ENCODE measurements at places on chromosomes 11 and 22.
A peak's percentile ranks its signal among the peaks of the same experiment; 100 is the strongest.

DNA sequence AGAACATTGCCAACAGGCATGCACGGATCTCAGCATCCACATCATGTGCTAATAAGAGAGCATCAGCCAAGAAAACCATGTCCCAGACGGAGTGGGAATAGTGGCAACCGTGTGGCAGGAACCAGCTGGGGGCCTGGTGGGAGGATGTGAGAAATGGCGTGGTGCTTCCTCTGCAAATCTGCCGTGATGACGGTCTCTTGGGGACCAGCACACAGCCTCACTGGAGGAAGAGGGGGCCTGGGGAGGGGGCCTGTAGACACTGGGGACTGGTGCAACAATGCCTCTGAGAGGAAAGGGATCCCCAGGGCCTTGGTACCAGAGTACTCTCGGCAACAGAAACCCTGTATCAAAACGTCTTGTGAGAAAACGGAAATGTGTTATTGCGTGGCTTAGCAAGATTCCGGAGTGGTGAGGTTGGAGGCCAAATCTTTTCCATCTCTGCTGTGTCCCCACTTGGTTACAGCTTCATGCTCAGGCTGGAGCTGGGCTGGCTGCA is 154.3 kb upstream of the TBCEL start:
- no peak for DNase-seq

DNA sequence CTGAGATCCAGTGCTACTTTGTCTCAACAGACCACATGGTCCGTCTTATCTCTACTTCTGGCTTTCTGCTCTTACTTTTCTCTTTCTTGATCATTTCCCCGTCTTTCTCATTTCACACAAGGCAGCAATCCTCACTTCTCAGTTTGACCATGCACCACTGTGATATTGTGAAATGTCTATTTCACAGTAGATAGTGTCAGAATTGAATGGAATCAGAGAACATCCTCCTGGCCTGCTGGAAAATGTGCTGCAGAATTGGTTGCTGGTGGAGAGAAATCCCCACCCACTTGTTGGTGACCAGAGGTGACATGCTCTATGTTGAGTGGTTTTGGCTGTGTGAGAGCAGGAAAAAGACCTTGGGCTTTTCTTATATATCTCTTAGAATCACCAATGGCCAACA is 57.8 kb upstream of the RCN1 start:
- DNase-seq = no peak

- DNase-seq = no peak
These were observed 86.0 kb upstream of the GRIK4 start for GRCh38 chr11:120425527-120425926.

DNA sequence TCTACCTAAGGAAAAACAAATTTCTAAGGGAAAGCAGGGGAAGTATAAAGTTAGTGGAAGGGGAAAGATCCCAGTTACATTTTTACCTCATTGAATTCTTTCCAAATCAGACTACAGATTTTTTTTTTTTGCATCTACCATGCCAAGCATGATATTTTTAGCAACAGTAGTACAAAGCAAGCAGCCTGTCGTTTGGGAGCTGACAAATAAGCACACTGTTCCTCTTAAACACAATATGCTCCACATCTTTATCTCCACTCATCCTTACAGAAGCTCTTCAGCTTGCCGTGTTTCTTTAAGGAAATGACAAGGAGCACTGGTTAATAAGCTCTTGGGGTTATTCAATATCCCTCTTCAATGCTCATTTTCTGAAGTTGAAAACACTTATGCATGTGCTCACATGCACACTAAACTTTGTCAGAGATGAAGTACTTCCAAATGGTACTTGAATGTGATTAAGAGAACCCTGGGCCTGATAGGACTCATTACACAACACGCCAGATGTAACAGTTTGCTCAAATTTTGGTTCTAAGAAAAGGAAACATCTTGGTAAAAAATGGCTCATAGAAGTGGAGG is 53.8 kb downstream of the PAX6 start:
- peak; percentile 10 for DNase-seq

GRCh38 chr11:28448186-28448585 is 340.0 kb downstream of the METTL15 start:
- DNase-seq = no peak

- peak; percentile 92 for DNase-seq
These were observed 65.5 kb downstream of the C11orf91 start for GRCh38 chr11:33635161-33635560.

GRCh38 chr11:57650739-57651090 is 1.0 kb upstream of the YPEL4 start:
- DNase-seq = no peak

GRCh38 chr11:114281388-114281956 is 14.7 kb upstream of the NNMT start:
- DNase-seq = no peak

DNA sequence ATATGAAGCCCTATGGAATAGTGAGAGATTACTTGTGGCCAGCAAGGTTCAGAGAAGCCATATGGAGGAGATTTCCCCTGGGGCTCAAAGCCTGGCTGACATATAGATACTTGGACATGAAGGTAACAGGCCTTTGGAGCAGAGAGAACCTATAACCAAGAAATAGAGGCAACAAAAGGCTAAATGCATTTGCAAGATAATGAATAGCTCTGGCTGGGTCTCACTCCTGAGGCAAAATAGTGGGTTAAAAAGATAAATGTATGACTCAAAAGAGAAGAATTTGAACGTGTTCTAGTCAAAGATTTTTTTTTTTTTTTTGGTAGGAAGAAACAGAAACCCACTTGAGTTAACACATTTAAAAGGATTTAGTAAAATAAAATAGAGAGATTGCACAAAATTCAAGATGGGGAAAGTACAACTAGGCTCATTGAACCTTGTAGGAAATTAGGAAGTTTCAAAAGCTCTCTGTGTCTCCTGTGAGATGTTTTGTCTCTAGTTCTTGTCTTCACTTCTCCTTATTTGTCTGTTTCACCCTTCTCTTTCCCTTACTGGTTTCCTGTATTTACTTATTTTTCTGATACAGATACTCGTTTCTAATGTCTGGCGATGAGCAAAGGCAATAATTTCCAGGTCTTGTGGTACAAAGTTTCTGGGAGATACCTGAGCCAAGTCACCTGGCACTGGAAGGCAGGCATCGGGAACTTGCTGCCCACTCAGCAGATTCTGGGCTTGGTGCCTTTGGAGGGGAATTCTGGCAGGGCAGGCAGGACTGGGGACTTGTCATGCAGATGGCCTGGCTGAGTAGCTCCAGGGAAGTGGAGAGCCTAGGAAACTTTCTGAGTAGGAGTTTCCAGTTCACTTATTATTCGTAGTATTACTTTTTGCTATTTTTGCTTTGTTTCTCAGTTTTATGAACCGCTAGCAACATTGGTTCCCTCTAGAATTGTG is 49.2 kb upstream of the SESN3 start:
- DNase-seq = peak; percentile 25

GRCh38 chr11:116791002-116791812 is 472 bp downstream of the APOA5 start:
- peak; percentile 74 for DNase-seq

GRCh38 chr11:12841946-12842630 is 167.0 kb upstream of the RASSF10 start:
- DNase-seq = peak; percentile 79

DNA sequence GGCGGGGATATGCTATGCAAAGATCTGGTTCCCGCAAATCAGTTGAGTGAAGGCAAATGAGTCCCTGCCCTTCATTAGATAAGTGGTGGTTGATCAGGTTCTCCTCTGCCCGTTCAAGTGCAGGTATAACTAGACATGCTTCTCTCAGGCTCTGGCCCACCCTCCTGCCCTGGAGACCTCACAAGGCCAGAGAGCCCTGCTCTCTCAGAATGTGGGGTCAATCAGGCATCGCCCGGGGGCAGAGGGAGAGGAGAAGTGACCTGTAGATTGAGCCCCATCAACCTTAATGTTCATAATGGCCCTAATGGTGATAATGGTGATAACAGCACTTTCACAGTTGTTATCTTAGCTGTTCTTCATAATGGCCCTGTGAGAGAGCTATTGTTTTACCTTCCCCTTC is 224.3 kb downstream of the DSCAML1 start:
- no peak for DNase-seq

GRCh38 chr22:19406281-19406811 is 25.2 kb downstream of the HIRA start:
- DNase-seq = no peak

GRCh38 chr11:2530131-2530854 is 85.5 kb downstream of the KCNQ1 start:
- DNase-seq = no peak

GRCh38 chr22:35517769-35518530 is 22.7 kb upstream of the RASD2 start:
- DNase-seq = no peak

DNA sequence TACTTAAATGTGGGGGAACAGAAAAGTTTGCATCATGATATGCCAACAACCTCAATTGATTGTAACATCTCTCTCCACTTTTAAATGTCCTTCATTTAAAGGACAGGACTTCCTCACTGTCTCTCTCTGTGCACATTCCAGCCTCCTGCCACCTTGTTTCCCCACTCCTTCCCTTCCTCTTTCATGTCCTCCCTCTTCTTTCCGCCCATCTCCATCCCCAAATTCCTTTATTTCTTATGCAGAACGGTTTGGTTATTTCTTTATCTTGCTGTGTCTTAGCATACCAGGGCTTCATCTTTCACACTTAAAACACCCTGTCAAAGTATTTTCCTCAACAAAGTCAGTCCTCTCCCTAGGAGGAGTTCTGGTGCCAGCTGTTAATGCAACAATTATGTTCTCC is 293.8 kb downstream of the NXPE2 start:
- no peak for DNase-seq

- DNase-seq = peak; percentile 11
These were observed 17.3 kb downstream of the TRMU start for GRCh38 chr22:46352691-46353386.

DNA sequence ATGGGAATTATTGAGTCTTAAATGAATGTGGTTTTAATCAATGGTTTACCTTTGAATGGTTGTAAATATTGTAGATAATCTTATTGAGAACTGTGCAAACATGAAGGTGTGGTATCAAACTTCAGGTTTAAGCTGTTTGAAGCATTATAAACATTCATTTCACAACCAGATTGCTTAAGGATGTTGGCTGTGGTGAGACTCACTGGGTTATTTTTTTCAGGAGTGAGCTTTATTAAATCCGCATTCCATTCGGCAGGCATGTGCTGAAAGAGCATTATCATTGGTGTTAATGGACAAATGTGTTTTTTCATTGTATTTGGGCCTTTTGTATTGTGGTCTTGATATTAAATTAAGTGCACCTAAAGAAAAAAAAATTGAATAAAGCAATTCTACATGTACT is 9.7 kb downstream of the MMP3 start:
- DNase-seq = no peak

DNA sequence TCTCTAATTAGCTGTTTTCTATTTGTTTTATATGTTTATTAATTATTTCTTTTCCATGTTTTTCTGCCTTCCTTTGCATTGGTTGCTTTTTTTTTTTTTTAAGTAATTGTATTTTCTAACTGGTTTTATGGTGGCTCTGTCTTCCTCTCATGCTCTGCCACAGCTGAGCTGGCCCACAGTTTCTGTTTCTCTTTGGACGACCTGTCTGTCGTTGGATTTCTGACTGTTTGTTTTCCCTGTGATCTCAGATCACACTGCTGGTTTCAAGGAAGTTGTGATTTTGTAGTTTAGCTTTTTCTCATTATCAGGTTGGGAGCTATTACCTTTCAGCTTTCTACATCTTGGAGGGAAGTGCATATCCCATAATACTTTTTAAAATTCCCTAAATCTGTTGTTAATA is 15.9 kb upstream of the OR6M1 start:
- peak; percentile 39 for DNase-seq

DNA sequence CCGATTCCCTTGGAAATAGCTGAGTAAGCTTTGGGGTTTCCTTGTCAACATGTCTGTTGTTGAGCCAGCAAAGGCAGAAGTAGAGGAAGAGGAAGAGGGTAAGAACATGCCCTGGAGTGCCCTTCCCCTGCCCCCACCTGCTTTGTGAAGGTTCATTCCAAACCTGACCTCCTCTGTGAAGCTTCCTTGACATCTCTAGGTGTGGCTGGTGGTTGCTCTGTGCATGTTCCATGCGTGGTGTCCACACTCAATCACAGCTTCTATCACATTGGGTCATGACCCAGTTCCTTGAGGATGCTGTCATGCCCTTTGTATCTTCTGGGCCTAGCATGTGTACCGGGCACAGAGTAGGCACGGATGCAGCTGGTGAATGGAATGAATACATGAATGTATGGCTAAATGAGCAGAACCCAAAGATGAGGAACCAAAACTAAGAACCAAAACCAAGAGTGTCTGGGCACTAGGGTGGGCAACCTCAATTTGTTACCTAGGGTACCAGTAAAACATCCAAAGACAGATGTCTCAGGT is 23.7 kb upstream of the FXYD6 start:
- no peak for DNase-seq

GRCh38 chr11:109138196-109138595 is 283.8 kb upstream of the C11orf87 start:
- DNase-seq = peak; percentile 64

DNA sequence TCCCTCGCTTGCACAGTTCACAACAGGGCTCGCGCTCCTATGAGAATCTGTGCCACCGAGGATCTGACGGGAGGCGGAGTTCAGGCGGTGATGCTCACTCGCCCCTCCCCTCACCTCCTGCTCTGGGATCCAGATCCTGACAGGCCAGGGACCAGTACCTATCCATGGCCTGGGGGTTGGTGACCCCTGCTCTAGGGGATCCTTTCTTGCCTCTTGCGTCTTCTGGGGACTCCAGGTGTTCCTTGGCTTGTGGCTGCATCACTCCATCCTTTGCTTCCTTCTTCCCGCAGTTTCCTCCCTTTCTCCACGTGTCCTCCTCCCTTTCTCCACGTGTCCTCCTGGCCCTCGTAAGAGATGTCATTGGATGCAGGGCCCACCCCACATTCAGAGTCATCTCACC is 30.6 kb upstream of the KRTAP5-7 start:
- DNase-seq = no peak

DNA sequence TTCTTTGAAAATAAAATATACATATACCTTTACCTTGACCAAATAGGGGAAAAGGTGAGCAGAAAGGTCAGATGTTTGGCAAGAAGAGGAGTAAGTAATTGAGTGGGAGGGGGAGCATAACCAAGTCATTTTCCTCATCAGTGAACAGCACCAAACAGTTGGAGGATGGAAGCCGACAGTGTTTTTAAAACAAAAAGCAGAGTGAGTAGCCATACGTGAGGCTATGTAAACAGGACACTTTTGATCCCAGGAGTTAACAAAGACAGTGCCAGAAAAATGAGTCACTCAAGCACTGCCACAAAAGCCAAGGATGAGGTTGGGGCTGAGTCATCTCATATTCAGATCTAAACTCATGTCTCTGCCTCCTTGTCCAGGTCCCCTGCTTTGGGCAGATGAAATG is 734.7 kb downstream of the KCNA4 start:
- DNase-seq = peak; percentile 88

- no peak for DNase-seq
These were observed 369 bp downstream of the DHCR7 start for GRCh38 chr11:71447791-71448256.

GRCh38 chr11:94151903-94152677 is 23.4 kb downstream of the PANX1 start:
- DNase-seq = peak; percentile 69

- DNase-seq = peak; percentile 88
These were observed 39.9 kb downstream of the MAML2 start for GRCh38 chr11:96303064-96303463.
